ENCODE measurements at places on chromosomes 7 and 10. TPM values are rescaled to one million over a fixed set of nuclear protein-coding genes. Genes with fewer than 3 reads are reported as not detected.

DNA sequence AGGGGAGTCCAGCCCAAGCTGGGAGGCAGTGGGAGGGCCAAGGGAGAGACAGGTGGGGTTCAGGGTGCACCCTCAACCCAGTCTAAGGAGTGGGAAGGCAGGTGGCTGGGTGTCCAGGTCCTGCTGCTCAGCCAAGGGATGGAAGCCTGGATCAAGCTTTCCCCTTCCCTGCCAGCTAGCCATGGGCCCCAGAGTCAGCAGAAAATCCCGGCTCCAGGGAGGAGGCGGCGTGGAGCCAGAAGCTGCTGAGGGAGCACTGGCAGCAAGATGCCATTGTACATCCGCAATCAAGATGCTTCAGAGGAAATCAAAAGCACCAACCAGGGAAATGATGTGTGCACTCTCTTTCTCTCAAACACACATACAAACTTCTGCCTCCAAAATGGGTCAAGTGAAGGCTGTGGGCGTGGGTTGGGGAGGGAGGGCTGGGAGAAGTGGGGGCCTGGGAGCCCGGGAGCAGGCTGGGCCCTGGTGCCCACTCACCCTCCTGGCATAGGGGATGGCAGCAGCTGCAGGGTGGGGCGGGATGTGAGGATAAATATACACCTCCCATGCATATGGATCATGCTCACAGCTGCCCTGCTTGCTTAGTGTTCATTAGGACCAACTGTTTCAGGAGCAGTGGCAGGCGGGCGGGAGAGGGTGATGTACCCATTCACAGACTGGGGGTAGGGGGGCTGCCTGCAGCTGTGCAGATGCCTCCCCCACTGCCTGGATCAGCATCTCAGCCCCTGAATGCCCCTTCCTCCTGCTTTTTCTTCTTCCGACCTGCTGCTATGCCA, 24.2 kb downstream of the TRIM8 start:
- DNase-seq, result no peak

GRCh38 chr7:41627645-41628298, 75.1 kb downstream of the INHBA start:
- no peak for DNase-seq

AKR1D1 gene
- polyA plus RNA-seq, result not detected

GRCh38 chr10:92263396-92263795, 27.5 kb downstream of the CPEB3 start:
- DNase-seq, result no peak

DNA sequence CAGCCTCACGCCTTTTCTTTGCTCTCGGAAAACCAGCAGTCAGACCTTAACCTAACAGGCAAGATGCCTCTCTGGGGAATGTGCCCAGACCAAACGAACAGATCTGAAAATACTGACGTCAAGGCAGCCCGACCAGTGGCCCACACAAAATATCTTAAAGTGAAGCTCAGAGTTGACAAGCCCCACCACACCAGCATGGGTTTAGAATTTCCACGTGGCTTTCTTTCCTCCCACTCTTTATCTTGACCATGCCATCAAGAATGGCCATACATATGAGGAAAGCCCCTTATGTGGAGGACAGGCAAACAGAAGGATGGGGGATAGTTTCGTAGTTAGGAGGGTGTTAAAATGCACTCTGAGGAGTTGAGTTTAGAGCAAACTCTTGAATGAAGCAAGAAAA, 89.8 kb downstream of the MRPL32 start:
- DNase-seq, result no peak

- DNase-seq, result no peak
Measured at GRCh38 chr10:80498833-80499741, 38.6 kb upstream of the SH2D4B start.

RBP4 gene
- not detected for polyA plus RNA-seq

OR2A7 gene
- 0.23 TPM for polyA plus RNA-seq

GRCh38 chr10:44640429-44640828, 255.5 kb upstream of the CXCL12 start:
- DNase-seq, result no peak

- DNase-seq, result no peak
Measured at GRCh38 chr7:41437257-41438196, 265.4 kb downstream of the INHBA start.

NPFFR1 gene
- not detected for polyA plus RNA-seq

DNA sequence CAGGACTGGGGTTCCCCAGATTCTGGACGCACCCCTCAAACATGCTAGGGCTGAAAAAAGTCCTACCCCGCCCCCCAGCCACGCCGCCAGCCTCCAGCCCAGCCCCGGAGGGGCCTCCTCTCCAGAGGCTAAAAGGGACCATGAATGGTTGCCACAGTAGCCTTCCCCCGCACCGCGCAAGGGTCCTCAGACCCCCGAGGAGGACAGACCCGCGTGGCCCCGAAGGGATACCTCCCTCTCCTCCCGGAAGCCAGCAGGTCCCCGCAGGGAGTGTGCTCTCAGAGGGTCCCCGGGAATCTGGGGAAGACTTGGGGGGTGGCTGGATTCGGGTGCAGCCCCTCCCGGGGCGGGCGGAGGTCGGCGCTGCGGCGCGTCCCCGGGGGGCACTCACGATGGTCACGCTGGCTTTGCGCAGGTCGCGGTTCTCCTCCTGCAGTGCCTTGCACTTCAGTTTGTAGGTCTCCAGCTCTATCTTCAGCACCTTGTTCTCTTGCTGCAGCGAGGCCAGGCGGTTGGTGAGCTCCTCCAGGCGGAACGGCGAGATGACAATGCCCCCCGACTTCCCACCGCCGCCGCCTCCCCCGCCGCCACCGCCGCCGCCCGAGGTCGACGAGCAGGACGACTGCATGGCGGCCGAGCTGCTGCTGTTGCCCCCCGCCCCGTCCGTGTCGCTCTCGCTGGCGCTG, 482 bp downstream of the CCDC6 start:
- no peak for DNase-seq

PRSS1 gene
- polyA plus RNA-seq, result not detected

DNA sequence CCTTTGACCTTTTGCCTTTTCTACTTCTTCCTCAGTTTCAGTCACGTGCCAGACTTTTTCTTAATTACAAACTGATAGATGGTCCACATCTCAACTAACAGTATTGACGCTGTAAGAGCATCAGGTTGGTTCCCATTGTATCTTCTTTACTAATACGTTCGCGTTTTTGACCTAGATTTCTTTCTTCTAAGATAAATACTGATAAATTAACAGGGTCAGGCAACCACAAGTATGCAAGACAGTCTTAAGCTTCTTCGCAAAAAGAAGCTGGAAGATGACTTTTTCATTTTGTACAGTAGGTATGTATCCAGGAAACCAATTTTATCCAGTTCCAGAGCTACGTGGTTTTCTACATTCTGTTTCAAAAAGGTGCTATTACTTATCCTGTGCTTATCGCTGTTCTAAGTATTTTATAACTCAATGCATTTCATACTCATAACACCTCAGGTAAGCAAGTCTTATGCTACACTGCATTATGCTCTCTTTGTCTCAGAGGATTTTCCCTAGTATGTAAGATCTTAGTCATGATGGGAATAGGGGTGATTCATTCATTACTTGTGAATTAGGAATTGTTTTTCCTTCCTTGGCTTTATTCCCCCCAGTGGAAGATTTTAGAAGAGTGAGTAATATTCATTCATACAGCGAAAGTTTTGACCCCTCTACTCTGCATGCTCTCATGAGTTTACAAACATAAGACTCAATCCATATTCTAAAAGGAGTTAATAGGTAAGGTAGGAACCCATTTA, 955 bp downstream of the DUS4L start:
- no peak for DNase-seq

GRCh38 chr7:38178695-38179344, 775 bp downstream of the STARD3NL start:
- peak; percentile 32 for DNase-seq

ANKRD16 gene
- polyA plus RNA-seq, result 3.0 TPM

- no peak for DNase-seq
Measured at GRCh38 chr7:116632384-116632783, 39.6 kb upstream of the MET start.

- no peak for DNase-seq
Measured at GRCh38 chr10:34796133-34796532, 19.0 kb downstream of the PARD3 start.

PHYHIPL gene
- not detected for polyA plus RNA-seq

DNA sequence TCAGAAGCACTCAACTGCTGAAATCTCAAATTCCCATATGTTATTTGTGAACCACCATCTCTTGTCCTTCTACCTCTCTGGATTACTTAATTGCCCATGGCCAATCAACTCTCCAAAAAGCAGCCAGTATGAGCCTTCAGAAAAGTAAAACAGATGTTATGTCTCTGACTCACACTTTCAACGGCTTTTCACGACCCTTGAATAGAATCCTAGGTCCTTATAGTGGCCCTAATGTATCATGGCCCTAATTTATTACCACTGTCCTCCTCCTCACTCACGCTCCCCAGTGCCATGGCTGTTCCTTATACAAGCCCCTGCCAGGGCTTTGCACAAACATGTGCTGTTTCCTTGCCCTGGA, 20.0 kb downstream of the ZNF438 start:
- no peak for DNase-seq

FBXL13 gene
- polyA plus RNA-seq, result 0.85 TPM

SFMBT2 gene
- polyA plus RNA-seq, result 6.7 TPM

- no peak for DNase-seq
Measured at GRCh38 chr10:6411436-6411835, 168.6 kb downstream of the PRKCQ start.

DNA sequence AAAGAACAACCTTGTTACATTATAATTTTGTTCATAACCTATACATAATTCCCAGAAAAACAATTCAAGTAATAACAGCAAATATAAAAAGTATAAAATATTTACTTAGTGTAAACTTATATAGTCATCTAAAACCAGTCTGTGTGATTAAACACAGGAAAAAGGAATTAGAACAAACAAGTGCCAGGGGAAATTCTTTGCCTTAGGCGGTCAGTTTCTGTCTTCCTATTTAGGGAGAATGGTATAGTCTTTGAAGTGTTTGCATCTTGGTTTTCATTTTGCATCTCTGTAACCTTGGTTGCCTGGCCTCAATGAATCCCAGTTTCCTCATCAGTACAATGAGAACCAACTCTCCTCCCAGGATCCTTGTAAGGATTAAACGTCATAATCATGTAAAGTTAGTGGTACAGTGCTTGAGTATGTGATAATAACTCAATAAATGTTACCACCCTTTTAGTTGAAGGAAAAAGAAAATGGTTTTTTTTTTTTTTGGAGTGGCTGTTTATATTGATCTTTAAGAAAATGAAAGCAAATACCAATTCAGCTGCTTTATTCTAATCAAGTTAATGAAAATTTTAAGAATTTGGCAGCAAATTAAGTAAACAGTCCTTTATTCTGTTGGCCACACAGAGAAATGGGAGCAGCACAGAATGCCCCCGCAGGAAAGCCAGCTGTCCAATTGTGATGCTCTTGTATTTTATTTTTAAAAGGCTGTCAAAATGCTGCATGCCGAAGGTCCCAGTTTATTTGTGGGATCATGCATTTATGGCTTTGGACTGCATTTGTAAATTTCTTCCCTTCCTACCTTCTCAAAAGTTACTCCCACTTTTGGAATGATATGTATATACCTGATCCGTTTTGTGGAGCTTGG, 61.8 kb downstream of the SHH start:
- no peak for DNase-seq

GRM8 gene
- polyA plus RNA-seq, result not detected

DNA sequence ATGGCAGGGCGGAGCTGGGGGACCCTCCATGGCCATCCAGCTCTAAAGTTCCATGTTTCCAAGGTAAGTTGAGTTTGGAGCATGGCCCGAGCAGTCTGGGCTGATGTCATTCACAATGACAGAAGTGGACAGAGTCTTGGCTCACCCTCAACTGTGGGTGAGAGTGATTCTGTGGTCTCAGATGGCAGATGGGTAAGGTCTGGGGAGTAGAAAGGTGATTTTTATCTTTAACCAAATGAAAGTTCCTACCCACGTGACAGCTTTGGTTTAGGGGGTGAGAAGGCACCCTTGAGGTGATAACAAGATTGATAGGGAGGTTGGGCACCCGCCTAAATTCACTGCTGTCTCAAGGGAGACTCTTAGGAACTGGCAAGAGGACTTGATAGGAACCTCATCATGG, 57.6 kb upstream of the PDZD8 start:
- DNase-seq, result no peak

GRCh38 chr10:131155876-131156230, 155.7 kb downstream of the TCERG1L start:
- DNase-seq, result no peak

DNA sequence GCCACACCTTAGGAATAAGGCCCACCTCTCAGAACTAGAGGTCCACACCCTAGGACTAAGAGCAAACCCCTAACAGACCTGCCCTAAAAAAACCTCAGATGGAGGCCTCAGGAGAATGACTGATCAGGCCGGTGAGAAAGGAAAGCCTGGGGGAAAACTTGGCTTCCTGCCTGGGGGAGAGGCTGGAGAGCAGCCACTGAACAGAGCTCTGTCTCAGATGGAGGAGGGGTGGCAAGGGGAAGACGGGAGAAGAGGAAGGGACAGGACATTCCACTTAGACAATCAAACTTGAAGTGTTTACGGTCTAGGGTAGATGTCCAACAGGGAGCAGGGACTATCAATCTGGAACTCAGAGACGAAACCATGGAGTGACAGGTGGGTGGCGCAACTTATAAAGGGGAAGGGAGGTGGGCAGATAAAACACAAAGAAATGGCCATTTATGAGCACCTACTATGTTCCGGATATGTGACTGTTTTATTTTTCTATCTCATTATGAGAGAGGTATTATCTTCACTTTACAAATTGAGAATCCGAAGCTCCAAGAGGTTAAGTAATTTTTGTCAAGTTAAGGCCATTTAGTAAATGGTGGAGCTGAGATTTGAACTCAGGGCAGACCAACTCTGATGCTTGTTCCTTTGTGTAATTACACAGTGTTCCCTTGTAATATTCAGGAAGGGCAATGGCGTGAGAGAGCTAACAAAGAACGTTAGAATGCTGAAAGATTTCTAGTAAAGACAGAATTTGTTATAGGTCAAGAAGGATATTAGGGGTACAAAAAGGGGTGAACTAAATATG, 82.6 kb downstream of the DNMBP start:
- DNase-seq, result no peak

CAV1 gene
- not detected for polyA plus RNA-seq

DNA sequence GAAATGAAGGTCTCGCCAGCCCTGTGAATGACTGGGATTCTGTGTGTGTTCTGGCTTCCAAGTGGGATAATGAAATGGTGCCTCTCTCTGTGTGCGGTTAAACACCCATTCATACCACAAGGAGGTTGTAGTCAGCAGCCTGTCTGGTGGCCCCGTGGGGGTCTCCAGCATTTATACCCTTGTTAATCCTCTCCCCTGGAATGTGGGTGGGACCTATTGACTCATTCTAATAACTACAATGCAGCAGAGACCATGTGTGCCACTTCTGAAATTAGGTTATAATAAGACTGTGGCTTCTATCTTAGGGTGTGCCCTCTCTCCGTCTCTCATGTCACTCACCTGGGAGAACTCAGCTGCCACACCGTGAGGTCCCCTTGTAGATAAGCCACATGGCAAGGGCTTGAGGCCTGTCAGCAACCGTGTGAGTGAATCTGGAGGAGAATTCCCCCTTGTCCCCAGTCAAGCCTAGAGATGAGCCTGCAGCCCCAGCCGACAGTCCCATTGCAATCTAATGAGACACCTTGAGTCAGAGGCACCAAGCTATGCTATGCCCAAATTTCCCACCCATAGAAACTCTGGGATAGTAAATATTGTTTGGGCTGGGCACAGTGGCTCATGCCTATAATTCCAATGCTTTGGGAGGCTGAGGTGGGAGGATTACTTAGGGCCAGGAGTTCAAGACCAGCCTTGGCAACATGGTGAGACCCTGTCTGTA, 106.8 kb downstream of the GALNT17 start:
- DNase-seq, result no peak

Data from naive thymus-derived CD8-positive, alpha-beta T cell (primary cell).